Stimulated activated CD8-positive, alpha-beta memory T cell treated with anti-CD3 and anti-CD28 coated beads, Interleukin-4, amount 100 ng/mL, for 1 hour (primary cell): ENCODE measurements at places on chromosomes 6 and 20.

DNA sequence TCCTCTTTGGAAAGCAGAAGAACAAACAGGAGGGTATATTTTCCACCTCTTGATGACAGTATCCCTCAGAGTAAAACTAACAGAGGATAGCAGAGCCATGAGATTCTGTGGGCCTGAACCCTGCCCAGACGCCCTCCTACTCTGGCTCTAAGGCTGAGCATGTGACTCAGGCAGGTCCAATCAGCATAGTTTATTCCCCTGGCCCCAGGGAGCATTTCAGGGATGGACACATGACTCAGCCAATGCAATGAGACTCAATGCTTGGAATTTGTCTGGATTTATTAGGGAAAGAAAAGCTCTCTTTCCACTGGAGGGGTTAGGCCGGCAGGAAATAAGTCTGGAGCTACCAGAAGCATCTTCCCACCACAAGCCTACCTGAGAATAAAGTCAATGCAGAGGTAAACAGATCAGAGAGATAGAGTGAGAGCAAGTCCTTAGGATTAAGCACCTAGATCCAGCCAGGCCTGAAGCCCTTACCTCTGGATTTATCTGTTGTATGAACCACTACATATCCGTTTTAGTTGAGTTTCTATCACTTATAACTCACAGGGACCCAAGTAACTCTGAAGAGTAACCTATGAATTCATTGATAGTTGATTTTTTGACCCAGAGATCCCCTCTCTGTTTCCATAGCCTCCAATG is 68.2 kb upstream of the EYA2 start:
- no peak for DNase-seq

DNA sequence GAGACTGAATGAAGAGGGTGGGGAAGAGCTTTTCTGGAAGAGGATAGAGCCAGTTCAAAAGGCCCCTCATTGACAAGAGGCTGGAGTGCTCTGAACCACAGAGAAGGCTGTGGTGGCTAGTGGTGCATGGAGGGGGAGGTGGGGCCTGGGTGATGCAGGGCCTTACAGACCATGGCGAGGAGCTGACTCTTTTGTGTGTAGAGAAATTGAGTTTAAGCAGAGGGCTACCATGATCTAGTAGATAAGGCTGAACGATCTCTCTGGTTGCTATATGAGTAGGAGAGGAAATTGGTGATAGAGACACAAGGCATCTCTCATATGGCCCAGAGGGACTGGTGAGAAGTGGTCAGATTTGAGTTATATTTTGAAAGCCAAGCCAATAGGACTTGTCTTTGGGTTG is 137.6 kb downstream of the UST start:
- no peak for DNase-seq

GRCh38 chr6:39893286-39893685 is 41.0 kb downstream of the MOCS1 start:
- DNase-seq = no peak

DNA sequence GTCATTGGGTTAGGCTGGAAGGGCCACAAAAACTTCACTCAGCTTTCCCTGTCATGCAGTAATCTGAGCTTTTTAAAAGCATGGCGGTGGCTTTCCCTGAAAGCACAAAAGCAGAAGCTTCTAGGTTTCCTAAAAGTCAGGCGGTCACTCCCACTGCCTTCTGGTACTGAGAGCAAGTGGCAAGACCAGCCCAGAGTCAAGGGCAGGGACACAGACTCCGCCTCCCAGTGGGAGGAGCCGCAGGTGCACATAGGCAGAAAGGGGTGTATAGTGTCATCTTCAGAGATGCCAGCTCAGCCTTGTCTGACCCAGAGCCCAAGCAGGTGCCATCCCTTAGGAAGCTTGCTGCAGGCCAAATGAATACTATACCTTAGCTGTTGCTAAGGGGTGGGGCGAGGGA is 18.0 kb upstream of the PACSIN1 start:
- no peak for DNase-seq

DNA sequence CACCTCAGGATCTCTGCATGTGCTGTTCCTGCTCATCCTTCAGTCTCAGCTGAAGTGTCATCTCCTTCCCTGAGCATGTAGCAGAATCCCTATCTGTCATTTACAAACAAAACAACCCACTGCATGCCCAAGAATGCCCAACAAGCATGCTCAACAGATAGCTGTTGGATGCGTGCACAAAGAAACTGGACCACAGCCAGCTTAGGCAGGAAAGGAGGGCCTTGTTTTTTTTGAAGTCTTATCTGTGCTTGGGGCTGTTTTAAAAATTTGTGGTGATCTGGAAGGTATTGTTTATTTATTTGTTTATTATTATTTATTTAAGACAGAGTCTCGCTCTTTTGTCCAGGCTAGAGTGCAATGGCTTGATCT is 18.5 kb upstream of the SLC16A10 start:
- DNase-seq = no peak

GRCh38 chr20:36606158-36607066 is 833 bp downstream of the RAB5IF start:
- DNase-seq = no peak

DNA sequence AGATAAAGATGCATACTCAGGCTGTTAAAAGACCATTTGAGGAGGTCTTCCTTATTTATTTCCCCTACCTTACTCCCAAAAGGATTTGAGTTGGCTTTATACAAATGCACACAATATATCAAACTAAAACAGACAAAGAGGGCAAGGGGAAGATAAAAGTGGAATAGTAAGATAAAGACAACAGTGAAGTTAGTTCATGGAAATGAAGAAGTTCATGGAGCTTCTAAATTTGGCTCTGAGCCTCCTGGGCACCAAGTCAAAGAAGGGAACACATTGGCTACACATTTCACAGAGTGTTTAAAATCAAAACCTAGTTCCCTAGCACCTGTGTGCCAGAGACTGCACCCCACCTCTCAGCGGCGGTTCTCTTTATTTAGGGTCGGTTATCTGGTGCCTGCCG is 25.8 kb upstream of the ARMC2 start:
- DNase-seq = no peak
